ENCODE measurements at places on chromosomes 5 and 9.

- DNase-seq = no peak
Observed at GRCh38 chr5:142971303-142972013, 201.3 kb downstream of the ARHGAP26 start.

DNA sequence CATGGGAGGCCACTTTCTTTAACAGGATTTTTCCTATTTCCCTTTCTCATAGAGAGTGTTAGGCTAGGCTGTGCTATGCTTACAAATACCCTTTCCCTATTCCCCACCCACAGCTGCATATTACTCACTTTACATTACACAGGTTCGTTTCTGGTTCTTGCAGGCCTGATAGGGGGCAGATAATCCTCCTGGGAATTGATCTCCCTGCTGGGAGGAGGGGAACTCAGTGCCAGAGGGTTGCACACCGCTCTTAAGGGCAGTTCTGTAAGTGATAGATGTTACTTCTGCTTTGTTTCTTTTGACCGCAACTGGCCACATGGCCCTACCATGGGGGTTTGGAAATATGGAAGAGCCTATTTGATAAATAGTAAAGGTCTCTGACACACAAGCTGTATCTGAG lies 54.0 kb upstream of the NTRK2 start:
- DNase-seq = no peak

- DNase-seq = no peak
Observed at GRCh38 chr9:124652203-124652602, 118.9 kb downstream of the NR6A1 start.

GRCh38 chr5:146595088-146595487 lies 79.1 kb upstream of the GPR151 start:
- DNase-seq = no peak

GRCh38 chr5:6348476-6349000 lies 29.8 kb downstream of the MED10 start:
- DNase-seq = no peak

- no peak for DNase-seq
Observed at GRCh38 chr9:125707472-125707804, 430 bp upstream of the MAPKAP1 start.

GRCh38 chr9:37309136-37309535 lies 113.4 kb upstream of the GRHPR start:
- peak; percentile 57 for DNase-seq

- DNase-seq = no peak
Observed at GRCh38 chr9:136572003-136572827, 26.4 kb upstream of the NOTCH1 start.

DNA sequence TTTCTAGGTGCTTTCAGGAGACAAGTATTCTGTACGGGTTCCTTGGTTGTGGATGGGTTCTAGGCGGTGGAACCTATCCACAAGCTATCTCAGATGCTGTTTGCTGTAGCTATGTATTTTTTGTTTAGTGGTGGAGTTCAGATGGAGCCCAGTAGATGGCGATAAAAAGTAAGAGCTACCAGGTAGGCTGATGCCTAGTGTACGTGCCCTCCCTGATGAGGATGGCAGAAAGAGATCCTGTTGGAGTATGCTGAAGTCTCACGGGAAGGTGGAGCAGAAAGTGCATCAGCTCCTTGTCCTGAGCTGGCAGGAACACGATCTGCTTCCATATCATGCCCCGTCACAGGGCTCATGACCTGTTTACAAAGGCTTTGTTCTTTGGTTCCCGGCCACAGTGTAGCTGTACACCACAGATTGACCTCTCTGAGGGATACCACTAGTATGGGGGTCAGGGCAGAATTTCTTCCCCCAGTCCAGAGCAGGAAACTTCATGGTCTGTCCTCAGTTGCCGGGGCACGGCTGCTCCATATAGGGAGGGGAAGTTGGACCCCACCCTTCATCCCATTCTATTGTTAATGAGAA lies 12.6 kb upstream of the UGT3A2 start:
- DNase-seq = peak; percentile 79

GRCh38 chr5:147451193-147451592 lies 58.7 kb downstream of the DPYSL3 start:
- no peak for DNase-seq

DNA sequence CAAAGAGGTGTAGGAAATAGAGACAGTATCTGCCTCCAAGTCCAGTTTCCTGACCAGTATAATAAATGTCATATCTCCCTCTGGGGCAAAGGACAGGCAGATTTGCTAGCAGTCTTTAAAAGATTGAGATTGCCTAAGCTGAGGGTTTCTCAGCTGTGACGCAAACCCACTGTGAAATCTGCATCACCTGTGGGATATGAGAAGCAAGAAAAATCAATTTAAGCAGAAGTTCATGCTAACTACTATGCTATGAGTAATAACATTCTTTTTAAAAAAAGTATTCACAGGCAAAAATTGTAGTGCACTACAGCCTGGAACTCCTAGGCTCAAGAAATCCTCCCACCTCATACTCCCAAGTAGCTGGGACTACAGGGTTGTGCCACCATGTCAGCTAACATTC lies 168.1 kb upstream of the POC5 start:
- no peak for DNase-seq

- DNase-seq = no peak
Observed at GRCh38 chr5:91797576-91797975, 414.5 kb upstream of the ARRDC3 start.

- no peak for DNase-seq
Observed at GRCh38 chr5:99331061-99331460, 402.3 kb upstream of the CHD1 start.

DNA sequence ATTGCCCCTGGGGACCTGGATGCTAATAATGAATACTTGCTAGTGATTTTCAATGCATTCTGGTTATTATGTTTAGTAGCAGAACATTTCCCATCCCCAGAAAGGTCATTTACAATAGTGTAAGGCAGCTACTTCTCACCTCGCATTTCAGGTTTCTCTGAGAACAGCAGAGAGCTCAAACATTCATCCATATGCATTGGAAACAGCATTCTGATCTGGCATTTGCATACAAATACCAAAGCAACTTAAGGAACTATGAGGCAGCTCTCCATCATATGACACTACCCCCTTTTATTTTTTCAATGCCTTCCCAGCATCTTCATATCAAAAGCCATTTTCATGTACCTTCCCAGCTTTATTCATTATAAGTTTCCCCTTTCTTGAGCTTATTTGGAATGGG lies 6.4 kb downstream of the PPP2R2B start:
- no peak for DNase-seq

DNA sequence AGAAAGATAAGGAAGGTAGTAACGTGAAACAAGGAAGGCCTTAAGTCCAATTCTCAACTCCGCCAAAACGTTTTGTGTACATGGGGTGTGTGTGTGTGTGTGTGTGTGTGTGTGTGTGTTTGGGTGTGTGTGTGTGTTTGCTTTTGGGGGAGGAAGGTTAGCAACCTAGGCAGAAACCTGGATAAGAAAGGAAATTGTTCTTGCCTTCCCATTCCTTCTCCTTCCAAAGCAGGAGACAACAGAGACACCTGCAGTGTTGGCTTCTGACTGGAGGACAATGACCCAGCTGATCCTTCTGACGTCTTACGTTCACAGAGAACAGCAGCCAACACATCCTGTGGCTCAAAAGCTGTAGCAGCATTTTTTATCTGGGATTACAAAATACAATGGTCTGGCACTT lies 4.1 kb upstream of the CCNG1 start:
- no peak for DNase-seq

GRCh38 chr9:88974641-88975040 lies 16.6 kb upstream of the S1PR3 start:
- DNase-seq = no peak

GRCh38 chr5:137734331-137734730 lies 1.6 kb downstream of the KLHL3 start:
- no peak for DNase-seq

- no peak for DNase-seq
Observed at GRCh38 chr5:97726106-97726505, 543.1 kb upstream of the RIOK2 start.

DNA sequence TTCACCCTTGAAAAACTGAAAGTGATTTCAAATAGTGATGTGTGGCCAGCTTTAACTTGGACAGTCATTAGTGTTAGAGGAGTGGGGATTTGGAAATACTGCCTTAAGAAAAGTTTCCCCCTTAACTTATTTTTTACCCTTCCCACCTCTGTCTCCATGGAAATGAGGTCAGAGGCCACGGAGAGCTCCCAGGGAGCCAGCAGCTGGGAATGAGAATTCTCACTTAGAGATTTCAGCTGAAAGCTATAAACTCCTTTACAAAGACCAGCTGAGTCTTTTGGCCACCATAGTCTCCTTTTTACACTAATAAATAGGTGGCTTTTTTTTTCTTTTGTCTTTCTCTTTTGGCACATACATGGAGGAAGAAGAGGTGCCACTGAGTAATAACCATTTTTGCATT lies 45.7 kb upstream of the PIK3R1 start:
- DNase-seq = no peak

DNA sequence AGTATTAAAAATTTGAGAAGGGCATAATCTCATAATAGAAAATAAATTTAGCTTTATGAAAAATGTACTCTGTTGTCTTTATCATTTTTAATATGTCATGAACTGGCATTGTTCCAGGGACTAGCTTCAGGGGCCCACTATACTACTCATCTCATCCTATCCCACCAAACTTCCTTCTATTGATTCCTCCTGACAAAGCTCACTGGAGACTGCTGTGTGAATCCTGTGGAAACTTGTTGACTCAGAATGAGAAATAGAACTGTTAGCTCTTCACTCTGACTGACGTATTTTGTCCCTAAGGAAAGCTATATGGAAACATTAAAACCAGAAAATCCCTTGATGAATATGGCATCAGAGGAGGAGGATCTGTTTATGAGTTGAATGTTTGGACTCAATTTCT lies 29.8 kb upstream of the BNIP1 start:
- DNase-seq = no peak

GRCh38 chr9:70883056-70883455 lies 238.4 kb downstream of the TRPM3 start:
- no peak for DNase-seq

DNA sequence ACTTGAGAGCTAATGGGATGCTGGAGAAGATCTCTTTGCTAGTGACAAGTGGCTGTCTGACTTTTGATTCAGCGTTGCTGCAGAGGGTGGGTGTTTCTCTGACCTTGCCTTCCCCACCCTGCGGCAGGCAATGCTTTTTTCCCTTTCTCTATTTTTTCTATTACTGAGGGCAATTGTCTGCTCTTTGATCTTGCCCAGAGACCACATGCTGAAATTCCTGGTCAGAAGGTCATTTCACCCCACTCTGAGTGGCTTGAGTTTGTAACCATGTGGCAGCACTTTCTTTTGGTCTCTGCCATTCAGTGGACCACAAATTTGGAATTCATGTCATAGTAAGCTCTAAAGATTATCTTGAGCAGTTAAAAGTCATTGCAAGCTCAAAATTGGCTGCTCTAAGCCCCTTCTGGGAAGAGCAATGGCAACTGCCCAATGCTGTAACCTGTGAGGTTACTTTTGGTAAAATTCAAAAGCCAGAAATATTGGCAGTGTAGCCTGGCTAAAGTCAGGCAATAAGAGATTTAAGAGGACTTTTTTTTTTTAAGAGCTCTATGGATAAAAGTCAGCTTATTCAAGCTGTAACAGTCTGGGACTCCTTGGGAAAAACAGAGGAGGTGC lies 30.4 kb upstream of the MTMR12 start:
- DNase-seq = no peak

DNA sequence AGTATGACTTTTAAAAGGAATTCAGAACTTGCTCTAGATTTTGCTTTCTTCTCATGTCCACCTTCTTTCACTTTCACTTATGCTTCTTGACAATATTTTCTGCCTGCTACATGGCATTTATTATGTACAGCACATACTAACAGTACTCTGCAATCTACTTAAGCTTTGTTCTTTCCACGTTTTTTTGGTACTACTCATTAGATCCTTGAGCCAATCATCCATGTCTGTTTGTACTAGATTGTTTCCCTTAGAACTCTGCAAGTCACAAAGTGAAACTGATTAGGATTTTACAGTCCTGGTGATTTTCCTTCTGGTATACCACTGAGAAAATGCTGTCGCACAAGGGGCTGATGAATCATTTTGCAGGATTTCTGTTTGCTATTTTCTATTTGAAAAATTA lies 78.3 kb downstream of the PARP8 start:
- DNase-seq = no peak

DNA sequence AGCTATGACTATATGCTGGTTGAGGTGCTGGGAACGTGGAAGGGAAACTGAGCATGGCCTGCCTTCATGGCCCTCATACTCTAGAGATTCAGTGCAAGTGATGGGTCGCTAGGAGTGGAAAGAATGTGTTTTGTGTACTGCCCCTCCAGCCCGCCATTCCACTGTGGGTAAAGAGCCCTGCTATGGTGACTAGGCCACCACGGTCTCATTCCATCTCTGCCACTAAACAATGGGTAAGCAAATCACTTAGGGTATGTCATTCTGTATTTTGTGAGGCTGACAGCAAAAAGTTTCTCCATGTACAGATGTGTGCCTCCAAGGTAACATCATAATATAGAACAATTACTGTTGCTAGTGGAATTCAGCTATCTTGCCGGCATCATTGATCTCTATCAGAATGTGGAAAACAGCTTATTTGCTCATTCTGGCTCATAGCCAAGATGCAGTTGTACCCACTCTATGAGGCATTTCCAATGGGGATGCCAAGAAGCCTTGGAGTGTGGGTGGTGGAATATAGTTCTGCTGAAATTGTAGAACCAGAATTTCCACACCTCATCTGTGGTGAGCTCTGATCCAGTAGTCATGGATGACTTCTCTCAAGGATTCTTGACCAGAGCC lies 12.5 kb downstream of the SMARCA2 start:
- DNase-seq = no peak

- no peak for DNase-seq
Observed at GRCh38 chr5:139872052-139872766, 76.6 kb downstream of the PSD2 start.

GRCh38 chr9:127971357-127972235 lies 9.2 kb downstream of the EEIG1 start:
- no peak for DNase-seq

GRCh38 chr5:171989946-171990712 lies 16.3 kb downstream of the FBXW11 start:
- DNase-seq = no peak

DNA sequence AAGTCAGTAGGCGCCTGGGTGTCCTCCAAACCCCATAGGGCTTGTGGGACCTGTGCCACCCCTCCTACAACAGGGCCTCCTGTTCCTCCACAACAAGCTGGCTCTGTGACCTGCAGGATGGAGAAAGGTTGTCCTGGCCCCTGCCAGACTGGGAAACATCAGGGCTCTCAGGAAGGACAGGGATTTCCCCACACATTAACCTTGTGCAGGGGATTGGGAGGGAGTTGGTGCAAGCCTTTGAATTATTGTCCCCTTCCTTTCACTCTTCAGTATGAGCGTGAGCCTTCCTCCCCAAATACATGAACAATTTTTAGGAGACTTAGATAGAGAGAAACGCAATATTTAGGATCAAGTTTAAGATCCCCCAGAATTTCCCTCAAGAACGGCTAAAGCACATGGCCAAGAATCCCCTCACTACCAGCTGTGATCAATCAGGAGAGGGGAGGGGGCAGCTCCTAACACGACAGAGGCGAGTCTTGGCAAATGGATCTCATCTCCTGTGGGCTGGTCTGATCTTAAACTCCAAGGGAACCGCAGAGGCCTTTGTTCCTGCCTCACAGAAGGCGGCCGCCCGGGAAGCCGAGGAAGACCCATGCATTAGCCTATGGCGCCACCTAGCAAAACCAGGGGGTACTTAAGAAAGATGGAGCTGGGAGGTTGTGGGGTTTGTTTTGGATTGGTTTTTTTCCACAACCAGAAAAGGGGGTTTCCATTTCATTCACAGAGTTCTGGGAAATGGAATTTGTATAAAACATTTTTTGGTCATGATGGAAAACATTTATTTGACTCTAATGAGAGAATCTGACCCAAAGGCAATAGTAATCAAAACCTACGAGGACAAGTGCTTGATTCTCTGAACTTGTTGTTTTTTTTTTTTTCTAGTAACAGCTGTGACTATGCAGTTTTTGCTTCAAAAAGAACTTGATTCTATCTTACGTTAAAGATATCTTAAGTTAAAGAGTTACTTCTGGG lies 36.1 kb upstream of the OSMR start:
- DNase-seq = peak; percentile 88

Data from NCI-H526 (cell line).